Caki2 (cell line): ENCODE measurements at places on chromosomes 7 and 10. TPM values are rescaled to one million over a fixed set of nuclear protein-coding genes. Genes with fewer than 3 reads are reported as not detected.

- no peak for DNase-seq
Observed at GRCh38 chr7:145360511-145361100, 524.8 kb upstream of the TPK1 start.

DNA sequence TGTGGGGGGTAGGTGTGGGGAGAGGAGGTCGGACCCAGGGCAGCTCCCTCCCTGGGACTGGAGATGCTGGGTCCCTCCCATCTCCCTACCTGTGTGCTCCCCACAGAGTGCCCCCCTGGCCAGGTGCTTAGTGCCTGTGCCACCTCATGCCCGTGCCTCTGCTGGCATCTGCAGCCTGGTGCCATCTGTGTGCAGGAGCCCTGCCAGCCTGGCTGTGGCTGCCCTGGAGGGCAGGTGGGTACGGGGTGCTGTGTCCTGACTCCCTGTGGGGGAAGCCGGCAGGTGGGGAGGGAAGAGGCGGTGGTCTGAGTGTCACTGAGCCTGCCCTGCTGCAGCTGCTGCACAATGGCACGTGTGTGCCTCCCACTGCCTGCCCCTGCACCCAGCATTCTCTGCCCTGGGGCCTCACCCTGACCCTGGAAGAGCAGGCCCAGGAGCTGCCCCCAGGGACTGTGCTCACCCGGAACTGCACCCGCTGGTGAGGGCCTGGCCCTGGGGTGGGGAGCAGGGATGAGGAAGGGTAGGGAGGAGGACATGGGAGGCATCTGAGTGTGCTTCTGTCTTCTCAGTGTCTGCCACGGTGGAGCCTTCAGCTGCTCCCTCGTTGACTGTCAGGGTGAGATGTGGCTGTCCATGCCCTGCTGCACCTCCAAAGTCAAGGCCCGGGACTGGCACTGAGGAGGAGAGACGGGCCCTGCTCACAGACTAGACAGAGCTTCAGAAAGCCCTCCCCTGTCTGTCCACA, 11.7 kb upstream of the ZNF862 start:
- no peak for DNase-seq

DNA sequence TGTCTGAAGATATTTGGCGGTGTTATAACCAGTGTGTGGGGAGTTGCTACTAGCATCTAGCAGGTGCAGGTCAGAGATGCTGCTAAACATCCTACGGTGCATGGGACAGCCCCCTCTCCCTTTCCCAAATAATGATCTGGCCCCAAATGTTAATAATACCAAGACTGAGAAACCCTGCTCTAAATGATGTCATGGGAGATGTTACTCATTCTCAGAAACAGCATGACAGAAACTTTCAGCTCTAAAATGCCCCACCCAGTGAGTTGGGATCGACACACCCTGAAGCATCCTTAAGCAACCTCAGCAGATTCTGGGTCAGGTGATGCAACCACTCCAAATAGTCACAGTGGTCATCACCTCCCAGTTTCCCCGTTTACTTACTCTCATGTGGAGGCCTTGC, 108.8 kb upstream of the MPP7 start:
- DNase-seq, result peak; percentile 6

DNA sequence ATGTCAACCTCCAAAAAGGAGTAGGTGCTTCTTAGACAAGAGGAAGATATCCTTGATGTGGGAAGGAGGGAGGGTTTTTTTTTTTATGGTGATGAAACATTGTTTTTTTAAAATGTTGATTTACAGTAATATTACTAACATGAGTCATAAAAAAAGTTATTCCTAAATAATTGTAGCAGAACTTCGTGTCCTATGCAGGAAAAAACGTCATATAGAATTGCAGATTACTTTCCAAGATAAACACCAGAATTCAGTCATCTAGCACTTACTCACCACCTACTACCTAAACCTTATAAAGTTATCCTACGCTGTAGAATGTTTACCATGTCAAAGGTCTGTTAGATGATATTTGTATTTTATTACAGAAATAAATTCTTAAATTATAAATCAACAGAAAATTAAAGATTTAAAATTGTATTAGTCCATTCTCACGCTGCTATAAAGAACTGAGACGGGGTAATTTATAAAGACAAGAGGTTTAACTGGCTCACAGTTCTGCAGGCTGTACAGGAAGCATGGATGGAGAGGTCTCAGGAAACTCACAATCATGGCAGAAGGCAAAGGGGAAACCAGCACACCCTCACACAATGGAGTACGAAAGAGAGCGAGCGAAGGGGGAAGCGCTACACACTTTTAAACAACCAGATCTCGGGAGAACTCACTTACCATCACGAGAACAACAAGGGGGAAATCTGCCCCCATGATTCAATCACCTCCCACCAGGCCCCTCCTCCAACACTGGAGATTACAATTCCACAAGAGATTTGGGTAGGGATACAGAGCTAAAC, 105.2 kb upstream of the NEBL start:
- DNase-seq, result peak; percentile 40

DNA sequence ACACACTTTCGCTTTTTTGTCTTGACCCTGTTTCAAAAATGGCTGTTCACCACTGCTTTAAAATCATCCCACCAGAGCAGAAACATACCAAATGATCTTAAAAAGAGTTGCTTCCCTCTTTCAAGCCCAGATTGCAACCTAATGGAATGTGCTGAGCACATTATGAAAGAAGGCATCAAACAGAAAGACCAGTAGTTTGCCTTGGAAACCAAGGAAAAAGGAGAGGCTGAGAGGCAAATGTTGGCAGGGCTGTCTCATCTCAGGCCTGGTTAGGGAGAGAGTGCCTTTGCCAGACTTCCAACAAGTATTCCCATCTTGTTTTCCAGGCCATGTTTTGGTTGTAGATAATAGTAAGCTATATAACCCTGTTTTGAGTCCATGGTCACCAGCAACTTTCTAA, 64.3 kb downstream of the ABCB4 start:
- no peak for DNase-seq

DNA sequence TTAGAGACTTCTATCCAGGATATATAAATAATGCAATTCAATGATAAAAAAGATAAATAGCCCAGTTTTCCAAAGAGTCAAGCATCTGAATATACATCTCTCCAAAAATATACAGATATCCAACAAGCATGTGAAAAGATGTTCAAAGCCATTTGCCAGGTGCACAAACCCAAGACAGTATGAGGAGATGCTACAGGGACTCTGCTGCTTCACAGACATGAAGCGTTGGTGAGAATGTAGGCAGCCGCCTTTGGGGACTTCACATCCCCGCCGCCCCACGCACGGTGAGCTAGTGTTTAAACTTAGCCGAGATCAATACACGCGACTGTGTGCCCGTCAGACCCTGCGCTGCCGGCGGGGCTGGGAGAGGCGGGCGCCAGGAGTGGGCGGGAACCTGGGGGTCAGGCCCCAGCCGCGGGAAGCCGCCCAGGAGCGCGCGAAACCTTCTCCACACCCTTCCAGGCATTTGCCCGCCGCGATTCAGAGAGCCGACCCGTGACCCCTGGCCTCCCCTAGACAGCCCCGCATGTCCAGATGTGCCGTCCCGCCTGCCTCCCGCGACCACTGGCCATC, 927 bp upstream of the ALOX5 start:
- DNase-seq, result peak; percentile 12

GRCh38 chr10:113362645-113363091, 190.2 kb upstream of the HABP2 start:
- DNase-seq, result no peak

GRCh38 chr10:3867454-3868270, 82.7 kb upstream of the KLF6 start:
- no peak for DNase-seq

GRCh38 chr7:4835398-4836205, 26.2 kb downstream of the PAPOLB start:
- no peak for DNase-seq

DNA sequence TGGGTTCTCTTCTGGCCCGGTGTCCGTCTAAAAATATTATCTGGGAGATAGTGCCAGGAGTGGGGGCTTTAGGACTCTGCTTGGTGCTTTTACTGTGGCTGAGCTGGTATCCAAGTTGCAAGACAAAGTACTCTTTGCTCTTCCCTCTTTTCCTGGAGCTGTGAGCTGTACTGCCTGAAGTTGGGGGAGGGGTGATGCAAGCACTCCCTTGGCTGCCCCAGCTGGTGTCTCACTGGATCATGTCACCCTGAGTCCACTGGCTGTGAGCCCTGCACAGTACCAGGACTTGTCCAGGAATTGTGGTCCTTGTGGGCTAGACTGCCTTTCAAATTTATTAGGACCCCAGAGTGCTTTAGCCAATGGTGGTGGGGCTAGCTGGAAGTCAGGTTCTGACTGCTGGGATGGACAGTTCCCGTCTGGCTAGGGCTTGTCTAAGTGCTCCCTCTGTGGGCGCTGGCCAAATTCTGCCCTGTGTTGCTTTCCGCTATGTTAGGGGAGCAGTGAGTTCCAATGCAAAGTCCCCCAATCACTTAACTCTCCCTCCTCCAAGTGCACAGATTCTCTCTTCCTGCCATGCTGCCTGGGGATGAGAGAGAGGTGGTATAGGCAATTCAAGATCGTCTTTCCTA, 13.1 kb downstream of the CC2D2B start:
- DNase-seq, result no peak

- DNase-seq, result no peak
Observed at GRCh38 chr7:42902331-42902730, 9.5 kb downstream of the C7orf25 start.

DNA sequence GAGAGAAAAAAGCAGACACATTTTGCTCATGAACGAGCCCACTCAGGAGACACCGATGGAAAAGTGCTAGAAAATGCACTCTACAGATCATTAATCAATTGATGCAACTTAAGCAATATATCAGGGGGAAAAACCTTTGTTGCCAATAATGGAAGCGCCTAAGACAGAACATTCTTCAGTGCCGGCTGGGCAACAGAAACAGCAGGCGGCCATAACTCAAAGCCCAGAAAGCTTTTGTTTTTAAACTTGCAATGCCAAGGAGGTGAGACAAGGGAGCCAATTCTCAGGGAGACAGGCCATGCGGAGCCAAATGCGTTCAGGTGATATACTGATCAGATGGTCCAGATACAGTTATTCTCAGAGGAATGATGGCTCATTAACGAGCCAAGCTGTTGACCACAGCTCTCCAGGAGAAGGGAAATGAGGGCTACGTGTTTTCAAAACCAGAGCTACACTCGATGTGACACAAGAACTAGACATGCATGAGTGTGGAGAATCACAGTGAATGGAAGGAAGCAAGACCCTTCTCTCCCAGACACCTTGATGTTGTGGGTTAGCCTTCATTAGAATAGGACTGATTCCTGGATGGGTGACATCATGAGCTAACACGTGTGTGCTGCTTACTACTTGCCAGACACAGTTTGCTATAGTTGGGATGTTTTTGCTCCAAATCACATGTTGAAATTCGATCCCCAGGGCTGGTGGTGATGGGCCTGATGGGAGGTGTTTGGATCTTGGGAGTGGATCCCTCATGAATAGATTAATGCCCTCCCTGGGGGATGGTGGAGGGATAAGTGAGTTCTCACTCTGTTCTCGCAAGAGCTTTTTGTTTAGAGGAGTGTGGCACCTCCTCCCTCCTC, 79.1 kb upstream of the KCNMA1 start:
- no peak for DNase-seq

GRCh38 chr10:35559416-35559815, 45.7 kb upstream of the GJD4 start:
- DNase-seq, result no peak

The MNX1 gene
- total RNA-seq, result 14.5 and 19.5 TPM in 2 replicates

The TSPAN12 gene
- 45.3 and 46.5 TPM in 2 replicates for total RNA-seq

The SPDYE2B gene
- not detected in 2 replicates for total RNA-seq

The FANK1 gene
- 6.8 and 8.5 TPM in 2 replicates for total RNA-seq

The CALHM3 gene
- total RNA-seq, result 0.47 TPM in 1 of 2 replicates, not detected in the other

The CAMK1D gene
- total RNA-seq, result 11.0 and 11.7 TPM in 2 replicates

The ELMO1 gene
- total RNA-seq, result 0.03 TPM in 1 of 2 replicates, not detected in the other

The HOXA5 gene
- 53.0 and 130 TPM in 2 replicates for total RNA-seq

The GET4 gene
- 106 and 117 TPM in 2 replicates for total RNA-seq

The ATP6V1F gene
- total RNA-seq, result 168 and 191 TPM in 2 replicates

The CYP26C1 gene
- total RNA-seq, result not detected in 2 replicates
